ENCODE measurements at places on chromosomes 12 and 14. TPM values are rescaled to one million over a fixed set of nuclear protein-coding genes. Genes with fewer than 3 reads are reported as not detected.

Gene MYH6
- total RNA-seq = 0.10 TPM

Gene KRT6C
- total RNA-seq = not detected

Gene SLC38A1
- 209 TPM for total RNA-seq

Gene KRT5
- total RNA-seq = not detected

Gene CARMIL3
- 4.2 TPM for total RNA-seq

DNA sequence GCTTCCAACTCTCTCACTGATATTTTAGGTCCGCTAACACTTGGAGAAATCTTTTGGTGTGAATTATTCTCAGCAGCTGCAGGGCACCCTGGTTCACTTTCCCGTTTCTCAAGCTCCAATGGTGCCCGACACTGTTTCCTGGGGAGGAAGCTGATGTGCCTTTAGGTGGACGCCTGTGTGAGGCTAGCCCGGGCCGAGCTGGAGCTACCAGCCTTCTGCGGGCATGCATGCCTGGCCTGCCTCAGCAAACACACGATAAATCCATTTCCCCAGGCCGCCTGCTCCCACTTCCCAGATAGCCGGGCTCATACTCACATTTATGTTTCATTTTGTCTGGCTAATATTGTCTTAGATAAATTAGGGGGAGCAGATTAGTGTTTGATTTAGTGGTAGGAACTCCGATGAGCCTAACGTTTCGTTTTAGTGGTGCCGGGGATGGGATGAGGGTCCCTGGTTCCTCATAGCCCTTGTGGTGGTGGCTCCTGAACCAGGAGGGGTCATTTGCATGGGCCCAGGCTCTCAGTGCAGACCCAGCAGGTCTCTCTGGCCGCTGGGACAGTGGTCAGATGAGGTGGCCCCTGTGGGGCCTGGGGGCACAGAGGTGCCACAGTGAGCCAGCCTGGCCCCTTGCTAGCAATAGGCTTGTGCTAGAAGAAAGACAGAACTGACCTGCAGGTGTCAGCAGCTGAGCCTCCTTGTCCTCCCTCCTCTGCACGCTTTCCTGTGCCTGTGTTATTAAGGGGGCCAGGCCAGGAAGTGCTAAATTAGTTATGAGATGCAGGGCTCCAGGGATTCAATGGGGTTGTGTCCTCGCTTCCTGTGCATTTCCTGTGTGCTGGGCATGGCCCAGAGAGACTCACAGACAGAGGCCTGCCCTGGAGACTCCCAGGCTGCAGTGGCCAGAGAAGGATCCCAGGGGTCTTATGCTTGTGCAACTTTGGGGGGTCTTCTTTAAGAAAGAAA, 88.3 kb downstream of the KIF26A start:
- no peak for DNase-seq

GRCh38 chr12:47602325-47602724, 103.5 kb downstream of the RPAP3 start:
- no peak for DNase-seq

GRCh38 chr14:62661818-62662217, 383.4 kb downstream of the KCNH5 start:
- DNase-seq = no peak

- no peak for DNase-seq
These were observed 173.2 kb upstream of the HMGA2 start for GRCh38 chr12:65651060-65651459.

- no peak for DNase-seq
These were observed 14.9 kb downstream of the CKB start for GRCh38 chr14:103507751-103508150.

- no peak for DNase-seq
These were observed 2.5 kb downstream of the CHGA start for GRCh38 chr14:92925446-92925845.

DNA sequence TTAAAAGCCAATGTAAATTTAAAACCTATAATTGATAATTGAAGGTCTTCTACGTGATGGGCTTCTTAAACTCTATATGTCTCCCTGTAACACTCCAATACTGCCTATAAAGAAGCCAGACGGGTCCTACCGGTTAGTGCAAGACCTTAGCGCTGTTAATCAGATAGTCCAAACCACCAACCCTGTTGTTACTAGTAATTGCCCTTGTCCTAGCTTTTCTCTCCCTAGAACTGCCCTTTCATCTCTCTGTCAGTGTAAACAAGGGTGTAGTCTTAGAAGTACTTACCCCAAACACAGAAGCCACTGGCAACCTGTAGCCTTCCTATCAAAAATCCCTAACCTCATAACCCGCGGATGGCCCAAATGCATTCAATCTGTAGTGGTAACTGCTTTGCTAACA, 243.0 kb upstream of the DIO3 start:
- no peak for DNase-seq

- DNase-seq = peak; percentile 70
These were observed 1059.8 kb downstream of the TMEM121 start for GRCh38 chr14:106586098-106586704.

- DNase-seq = no peak
These were observed 33.0 kb upstream of the BICDL1 start for GRCh38 chr12:119956047-119956446.

DNA sequence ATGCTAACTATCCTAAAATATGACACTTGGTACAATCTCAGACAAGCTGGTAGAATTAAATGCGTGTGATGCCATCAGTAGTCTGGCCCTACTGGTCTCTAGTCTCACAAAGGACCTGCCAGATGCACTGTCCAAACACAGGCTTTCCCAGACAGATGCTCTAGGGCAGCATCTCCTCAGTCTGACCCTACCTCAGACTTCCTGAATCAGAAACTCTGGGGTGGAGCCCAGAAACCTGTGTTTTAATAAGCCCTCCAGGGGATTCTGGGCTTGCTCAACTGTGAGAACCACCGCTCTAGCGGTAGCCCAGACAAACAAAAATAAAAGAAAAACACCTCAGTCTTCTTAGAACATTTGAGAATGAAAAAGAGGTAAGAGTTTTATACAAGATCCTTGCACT, 48.0 kb downstream of the BDKRB1 start:
- DNase-seq = no peak

DNA sequence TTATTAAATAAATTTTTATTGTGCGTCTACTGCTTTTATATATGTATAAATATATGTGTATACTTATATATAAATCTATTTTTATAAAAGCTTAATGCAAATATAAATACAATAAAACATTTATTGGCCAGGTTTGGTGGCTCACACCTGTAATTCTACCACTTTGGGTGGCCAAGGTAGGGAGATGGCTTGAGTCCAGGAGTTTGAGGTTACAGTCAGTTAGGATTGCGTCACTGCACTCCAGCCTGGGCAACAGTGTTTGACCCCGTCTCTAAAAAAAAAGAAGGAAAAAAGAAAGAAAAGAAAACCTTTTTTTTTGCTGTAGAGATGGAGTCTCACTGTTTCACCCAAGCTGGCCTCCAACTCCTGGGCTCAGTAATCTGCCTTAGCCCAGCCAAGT, 20.9 kb downstream of the ACTR6 start:
- no peak for DNase-seq

DNA sequence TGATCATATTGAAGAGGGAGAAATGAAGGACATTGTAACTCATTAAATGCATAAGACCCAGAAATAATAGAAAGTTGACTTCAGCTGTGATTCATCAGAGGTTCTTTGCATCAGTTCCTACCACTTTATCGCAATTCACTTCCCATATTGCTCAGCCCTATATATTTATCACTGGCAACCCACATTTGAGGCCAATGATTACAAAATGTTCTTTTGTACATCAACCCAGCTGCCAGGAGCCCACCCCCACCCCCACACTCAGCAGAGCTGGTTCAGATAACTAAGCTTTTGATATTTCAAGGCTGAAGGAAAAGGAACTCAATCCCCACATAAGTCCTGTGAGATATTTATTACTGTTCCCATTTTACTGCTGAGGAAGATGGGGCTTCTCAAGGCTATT, 51.2 kb upstream of the TMPO start:
- DNase-seq = no peak

- no peak for DNase-seq
These were observed 24.0 kb upstream of the TSPAN11 start for GRCh38 chr12:30902596-30902995.

- DNase-seq = no peak
These were observed 40.1 kb upstream of the YAF2 start for GRCh38 chr12:42278128-42278510.
